NCI-H2081 treated with DMSO at 0.1 percent for 48 hours (cell line): ENCODE measurements at places on chromosomes 5 and 9.

- DNase-seq: no peak
These were observed 197.0 kb downstream of the SEC61B start for GRCh38 chr9:99419070-99419469.

DNA sequence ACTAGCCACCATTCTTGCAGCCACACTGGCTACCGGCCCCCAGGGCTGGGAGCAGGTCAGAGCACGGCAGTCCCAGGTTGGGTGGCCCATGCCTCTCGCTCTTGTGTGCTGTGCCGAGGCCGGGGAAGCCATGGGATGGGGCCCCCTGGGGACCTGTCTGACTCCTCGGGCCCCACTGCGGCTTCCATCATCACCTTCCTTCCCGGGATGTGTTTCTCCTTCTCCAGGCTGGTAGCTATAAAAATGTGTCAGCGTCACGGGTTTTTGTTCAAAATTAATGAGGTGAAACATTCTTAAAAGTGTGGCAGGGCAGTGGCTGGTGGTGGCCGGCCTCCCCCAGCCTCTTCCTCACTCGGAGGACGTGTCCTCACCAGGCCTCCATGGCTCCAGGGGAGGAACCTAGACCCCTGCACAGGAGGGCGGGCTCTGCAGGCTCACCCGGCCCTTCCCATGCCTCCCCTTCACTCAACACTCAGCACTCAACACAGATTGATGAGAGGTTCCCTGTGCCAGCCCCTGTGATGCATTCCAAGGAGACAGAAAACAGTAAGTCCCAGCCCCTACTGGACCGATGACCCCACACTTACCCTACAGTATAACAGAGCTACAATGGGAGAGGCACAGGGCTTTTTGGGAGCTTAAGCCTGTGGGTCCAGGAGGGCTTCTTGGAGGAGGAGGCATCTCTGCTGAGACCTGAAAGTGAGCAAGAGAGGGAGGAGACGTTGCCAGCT is 43.2 kb downstream of the PTGES start:
- DNase-seq: no peak

DNA sequence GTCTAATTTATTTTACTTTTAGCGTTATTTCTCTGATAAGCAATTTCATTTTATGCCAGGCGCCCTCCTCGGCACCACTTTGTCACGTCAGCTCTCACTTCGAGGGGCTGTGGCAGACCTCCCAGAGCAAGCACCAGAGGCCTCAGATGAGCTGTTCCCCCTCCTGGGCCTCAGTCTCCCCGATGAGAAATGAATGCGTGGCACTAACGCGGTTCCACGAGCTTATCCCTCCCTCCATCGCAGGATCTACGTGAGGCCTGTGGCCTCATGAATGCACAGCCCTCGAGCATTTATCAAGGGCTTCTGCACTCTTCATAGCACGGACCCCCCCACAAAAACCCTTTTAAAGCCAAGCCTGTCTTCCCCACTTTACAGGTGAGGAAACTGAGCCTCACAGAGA is 205.2 kb downstream of the CDK5RAP2 start:
- DNase-seq: no peak

GRCh38 chr5:91170266-91170665 is 212.9 kb downstream of the ARRDC3 start:
- DNase-seq: no peak

GRCh38 chr9:91208837-91209236 is 152.9 kb downstream of the AUH start:
- no peak for DNase-seq

DNA sequence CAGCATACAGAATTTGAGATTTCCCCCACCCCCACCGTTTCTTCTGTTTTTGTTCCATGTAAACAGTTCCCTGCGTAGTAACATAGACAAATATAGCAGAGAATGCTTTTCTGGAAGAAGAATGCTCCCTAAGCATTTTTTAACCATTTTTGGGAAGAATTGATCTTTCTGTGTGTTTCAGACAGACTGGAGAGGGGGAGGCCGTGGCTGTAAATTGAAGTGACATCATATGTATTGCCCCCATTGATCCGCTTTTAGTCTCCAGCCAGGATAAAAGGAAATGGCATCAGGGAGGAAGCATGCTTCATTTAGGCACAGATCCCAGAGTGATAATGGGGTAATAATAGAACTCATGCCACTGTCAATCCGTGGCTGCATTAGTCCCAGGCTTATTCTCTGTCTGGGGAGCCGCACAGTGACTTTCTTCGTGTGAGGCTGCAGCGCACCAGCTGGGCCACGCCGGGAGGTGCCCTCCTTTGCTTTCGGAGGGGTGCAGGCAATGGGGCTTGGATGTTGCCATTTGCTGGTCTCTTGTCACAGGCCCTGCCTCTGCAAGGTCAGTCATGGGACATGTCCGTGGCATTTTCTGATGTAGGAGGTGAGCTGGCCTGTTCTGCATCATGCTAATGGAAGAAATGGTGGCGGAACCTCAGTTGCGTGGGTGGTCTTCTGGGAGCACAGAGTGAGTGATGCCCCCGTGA is 261.5 kb downstream of the FANCC start:
- peak; percentile 72 for DNase-seq

DNA sequence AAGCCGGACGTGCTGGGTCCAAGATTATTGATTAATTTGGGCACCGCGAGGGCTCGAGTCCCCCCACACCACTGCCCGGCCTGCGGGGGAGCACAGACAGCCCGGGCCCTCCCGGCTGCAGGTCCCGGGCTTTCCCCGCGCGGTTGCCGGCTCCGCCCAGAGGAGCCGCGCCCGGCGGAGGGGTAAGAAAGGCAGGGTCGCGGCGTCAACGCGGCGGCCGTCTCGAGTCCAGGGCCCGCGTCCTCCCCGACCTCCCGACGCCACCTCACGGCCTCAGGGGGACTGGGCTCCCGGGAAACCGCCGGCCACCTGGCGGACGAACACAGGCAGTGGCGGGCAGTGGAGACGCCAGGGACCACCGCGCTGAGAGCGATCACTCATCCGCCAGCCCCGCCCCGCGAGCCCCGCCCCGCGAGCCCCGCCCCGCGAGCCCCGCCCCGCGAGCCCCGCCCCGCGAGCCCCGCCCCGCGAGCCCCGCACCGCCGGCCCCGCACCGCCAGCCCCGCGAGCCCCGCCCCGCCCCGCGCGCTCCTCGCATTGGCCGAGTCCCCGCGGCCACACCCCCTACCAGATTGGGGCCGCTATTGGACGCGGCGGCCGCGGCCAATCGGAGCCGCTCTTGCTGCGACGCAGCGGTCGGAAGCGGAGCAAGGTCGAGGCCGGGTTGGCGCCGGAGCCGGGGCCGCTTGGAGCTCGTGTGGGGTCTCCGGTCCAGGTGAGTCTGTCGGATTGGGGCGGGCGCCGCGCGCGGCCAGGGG is at the start of gene MRPL41:
MRPL41 (plus strand) TSS at position 616 of the 758 bp plus-strand sequence. CDS start 203 bp downstream, outside the sequence.
- DNase-seq: peak; percentile 33

DNA sequence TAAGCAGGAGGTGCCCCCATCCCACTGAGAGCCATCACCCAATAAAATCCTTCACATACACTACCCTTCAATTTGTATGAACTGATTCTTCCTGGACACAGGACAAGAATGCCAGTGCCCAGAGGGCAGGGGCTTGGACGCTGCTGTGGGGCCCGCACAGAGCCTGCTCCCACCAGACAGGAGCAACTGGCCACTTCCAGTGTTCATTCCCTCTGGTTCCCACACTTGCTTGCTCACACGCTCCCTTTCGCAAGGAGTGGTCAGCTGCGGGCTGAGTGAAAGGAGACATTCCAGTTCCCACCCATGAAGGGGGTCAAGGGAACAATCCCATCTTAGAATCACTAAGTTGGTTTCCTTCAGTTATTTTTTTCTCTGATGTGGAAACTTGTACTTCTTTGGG is 314.5 kb upstream of the ACO1 start:
- no peak for DNase-seq

GRCh38 chr9:7366121-7366520 is 433.5 kb downstream of the DMAC1 start:
- DNase-seq: no peak

DNA sequence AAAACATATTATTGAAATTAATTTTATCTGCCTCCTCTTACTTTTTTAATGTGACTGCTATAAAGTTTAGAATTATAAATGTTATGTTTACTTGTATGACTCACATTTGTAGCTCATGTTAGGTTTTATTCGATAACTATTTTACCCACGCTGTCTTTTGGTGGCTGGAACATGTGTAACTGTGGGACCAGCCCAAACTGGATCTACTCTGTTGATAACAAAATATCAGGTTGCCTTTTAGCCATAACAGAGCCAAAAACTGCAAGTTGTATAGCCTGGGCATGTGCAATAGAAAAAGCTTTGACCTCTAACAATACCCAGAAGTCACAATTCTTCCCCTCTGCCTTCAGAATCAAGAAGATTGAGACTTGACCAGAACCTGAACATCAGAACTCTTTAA is 356.5 kb downstream of the PRELID2 start:
- DNase-seq: no peak

DNA sequence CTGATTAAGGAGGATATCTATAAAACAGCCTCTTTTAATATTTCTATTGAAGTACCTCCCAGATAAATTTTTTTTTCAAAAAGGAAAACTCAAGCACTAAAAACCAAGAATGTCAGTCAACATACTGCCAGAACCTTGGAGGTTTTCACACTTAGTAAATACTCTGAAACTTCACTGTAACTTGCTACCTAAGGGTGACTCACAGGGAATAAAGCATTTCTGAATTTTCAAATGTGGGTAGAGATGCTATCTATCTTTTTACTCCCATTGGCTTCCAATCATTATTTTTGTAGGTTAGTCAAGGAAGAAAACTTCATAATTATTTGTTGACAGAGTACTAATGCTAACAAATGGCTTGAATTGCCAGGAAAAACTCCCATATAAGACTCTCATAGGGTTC is 46.1 kb downstream of the SLC25A46 start:
- no peak for DNase-seq

DNA sequence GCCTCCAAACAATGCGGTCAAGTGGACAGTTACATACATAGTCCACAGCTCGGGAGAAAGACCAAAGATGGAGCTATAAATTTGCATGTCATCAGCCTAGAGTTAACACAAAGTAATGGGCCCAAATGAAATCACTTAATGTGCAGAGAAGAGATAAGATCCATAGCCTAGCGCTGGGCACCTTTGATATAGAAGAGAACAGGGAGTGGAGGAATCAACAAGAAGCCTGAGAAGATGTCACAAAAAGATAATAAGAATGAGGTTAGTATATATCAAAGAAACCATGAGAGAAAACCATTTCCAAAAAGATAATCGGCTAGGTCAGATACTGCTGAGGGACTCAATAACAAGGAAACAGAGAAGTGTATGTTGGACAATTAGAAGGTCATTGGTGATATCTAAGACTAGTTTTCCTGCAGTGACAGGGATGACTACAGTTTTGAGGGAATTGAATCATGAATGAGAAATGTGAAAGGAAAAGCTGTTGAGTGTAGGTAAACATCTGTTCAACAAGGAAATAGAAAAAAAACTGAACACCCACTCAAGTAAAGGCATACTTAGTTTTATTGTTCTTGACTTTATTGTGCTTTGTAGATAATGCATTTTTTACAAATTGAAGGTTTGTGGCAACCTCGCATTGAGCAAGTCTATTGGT is 68.7 kb upstream of the CDH6 start:
- DNase-seq: no peak

DNA sequence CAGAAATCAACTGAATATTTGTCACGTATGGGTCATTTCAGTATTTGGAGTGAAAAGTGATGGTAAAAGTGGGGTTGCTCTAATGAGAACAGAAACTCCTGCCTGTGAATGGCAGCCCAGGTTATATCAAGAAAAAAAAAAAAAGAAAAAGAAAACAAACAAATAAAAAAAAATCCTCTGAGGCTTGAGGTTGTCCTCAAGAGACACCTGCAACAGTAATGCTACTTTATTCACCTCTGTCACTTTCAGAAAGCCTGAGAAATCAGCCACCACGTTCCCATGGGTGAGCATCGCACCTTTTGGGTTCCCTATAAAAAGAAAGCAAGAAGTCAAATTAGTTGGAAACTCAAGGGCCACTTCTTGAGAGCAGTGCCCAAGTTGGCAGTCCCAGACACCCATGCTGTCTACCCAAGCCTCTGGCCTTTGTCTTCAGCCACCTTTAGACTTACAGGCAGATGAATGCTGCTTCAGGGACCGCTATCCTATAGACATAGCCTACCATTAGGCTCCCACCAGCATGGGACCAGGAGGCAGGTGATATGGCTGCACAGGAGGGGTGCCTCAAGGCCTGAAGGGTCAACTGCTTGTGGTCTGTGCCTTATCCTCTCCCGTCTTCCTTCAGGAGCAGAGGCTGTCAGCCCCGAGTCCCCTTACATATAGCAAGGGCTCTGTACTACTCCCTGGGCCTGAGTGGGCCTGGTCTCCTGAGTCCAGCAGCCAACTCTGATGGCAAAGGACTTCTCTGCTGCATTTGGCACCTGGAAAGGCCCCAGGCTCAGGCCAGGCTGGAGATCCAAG is 31.1 kb upstream of the MEIKIN start:
- no peak for DNase-seq

GRCh38 chr5:5787373-5787772 is 364.9 kb downstream of the ICE1 start:
- no peak for DNase-seq

DNA sequence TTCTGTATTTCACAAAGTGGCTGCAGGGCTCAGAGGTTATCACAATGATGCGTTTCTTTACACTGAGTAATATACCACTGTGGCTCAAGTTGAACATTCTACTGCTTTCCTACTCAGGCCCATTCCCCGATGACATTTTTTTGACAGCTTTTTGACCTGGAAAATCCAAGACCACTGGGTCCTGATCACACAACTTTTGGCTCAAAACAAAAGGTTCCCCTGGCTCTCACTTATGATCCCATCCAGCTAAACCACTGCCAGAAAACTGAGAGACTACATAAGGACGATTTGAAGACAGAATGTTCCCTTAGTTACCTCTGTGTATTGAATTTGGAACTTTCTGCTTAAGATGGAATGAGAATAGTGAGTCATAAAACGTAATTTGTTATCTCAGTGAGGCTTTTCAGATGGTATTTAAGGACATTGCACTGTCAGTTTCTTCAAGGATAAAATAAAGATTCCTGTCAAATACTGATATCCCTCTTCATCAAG is 78.0 kb upstream of the FBXL7 start:
- no peak for DNase-seq

- DNase-seq: no peak
These were observed 2.0 kb upstream of the ENC1 start for GRCh38 chr5:74642543-74642863.

DNA sequence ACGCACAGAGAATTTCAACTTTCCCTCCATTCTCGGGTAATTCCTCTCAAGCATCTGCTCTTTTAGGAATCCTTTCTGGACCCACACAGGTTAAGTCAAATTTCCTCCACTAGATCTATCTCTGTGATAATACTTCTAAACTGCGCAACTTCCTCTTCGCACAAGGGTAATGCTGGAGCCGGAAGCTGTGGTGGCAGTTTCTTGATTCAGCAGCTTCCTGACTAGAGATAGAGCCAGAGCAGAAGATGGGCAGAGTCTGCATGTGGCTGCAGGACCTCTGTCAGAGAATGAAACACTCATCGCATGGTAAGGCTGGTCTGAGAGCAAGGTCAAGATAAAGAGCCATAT is 11.1 kb upstream of the CDC42SE2 start:
- DNase-seq: no peak
